CD4-positive, alpha-beta T cell treated with Interleukin-15 for 4 hours (primary cell): ENCODE measurements at places on chromosomes 7 and 10.

GRCh38 chr10:388661-389045 is 253.4 kb downstream of the ZMYND11 start:
- DNase-seq, result no peak

DNA sequence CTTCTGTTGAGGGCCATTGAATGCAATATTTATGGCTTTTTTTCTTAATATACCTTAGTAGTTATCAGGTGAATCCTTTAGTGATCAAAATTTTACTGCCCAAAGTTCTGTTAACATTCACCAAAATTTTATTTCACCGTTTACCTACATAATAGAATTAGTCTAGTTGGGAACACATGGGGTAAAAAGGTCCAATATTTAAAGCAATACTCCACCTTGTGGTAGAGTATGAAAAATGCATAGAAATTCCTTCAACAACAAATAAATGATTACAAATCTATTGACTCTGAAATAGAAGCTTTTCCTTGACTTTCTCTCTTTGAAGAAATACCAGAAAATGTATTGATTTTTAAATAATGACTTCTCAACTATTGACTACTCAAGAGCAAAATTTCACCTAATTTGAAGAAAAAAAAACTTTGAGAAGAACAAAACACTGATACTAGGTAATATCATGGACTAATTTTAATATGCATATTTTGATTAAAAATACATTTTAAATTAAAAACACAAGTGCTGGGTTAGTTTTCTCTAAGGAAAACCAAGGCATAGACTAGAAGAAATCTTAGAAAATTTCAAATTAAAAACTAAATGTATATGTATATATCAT is 43.3 kb downstream of the POLR1F start:
- peak; percentile 14 for DNase-seq

DNA sequence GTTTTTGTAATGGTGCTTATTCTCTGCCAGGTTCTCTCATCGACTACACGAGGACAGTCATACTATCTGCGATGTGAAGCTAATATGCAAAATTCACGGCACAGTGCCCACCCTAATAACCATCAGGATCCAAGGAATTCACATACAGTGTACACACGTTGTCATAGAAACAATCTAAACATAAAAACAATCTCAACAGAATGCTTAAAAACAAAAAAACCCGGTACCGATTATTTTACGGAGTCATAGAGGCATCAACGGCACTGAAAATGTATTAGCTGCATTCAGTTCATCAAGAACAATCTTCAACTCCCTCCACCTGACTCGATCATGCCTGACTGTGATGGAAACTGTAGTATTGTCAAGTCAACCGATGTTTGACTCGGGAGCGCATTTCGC is 628 bp downstream of the MRPS33 start:
- no peak for DNase-seq

GRCh38 chr7:76293407-76293901 is 9.0 kb upstream of the HSPB1 start:
- no peak for DNase-seq

- DNase-seq, result no peak
Observed at GRCh38 chr10:35885076-35885475, 243.0 kb upstream of the FZD8 start.

GRCh38 chr7:33750177-33750576 is 155.2 kb upstream of the BMPER start:
- DNase-seq, result no peak

GRCh38 chr10:4217653-4218052 is 432.6 kb upstream of the KLF6 start:
- no peak for DNase-seq

DNA sequence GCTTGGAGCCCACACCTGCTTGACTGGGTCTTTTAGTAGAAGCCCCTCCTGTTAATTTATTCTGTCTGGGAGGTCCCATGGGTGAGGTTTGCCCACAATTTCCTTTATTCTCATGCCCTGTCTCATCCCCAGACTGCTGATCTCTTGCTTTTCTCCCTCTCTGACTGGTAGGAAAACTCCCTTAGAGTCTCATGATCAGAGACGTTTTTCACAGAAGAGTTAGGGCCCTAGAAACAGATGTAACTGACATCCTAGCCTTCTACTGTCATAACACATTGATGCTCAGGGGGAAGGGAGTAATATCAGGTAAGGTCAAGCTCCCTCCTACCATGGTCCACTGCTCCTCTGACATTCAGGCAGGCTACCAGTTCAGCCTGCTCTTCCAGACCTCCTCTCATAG is 43.7 kb upstream of the WASL start:
- no peak for DNase-seq

DNA sequence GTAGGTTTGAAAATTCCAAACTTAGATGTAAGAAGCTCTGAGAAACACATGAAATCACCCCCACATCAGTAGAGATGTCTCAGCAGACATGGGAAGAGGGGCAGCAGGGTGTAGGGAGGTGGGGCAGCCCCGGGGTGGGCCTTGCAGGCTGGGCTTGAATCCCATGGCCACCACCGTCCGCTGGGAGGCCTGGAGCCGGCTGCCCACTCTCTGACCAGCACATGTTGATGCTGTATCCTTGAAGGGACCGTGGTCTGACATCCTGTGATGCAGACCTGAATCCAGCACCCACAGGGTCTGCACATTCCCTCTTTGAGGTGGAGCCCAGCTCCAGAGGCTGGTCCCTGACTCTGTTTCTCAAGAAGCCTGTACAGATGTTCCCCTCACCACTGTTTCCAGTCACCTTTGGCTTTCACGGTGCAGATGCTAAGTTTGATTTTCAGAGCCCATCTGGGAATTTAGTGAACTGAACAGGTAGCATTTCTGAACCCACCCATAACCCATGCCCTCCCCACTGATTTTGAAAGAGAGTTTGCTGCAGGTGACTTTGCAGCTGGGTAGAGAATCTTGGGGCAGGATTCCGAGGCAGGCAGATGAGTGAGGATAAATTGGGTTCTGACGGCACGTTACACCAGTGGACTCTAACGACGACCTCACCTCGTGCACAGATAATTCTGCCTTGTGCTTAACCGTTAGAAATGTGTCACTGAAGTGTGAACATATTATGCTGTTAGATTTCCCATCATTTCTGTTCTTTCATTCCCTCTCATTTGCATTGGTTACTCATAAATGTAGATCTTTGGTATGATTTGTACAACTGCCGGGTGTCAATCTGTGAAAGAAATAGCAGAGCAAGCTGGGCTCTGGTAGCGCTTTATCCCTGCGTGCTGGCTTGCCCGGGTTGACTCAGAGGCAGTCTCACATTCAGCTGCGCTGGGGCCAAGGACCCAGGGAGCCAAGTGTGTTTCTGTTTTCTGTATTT is 45.7 kb downstream of the IKZF1 start:
- DNase-seq, result peak; percentile 85

DNA sequence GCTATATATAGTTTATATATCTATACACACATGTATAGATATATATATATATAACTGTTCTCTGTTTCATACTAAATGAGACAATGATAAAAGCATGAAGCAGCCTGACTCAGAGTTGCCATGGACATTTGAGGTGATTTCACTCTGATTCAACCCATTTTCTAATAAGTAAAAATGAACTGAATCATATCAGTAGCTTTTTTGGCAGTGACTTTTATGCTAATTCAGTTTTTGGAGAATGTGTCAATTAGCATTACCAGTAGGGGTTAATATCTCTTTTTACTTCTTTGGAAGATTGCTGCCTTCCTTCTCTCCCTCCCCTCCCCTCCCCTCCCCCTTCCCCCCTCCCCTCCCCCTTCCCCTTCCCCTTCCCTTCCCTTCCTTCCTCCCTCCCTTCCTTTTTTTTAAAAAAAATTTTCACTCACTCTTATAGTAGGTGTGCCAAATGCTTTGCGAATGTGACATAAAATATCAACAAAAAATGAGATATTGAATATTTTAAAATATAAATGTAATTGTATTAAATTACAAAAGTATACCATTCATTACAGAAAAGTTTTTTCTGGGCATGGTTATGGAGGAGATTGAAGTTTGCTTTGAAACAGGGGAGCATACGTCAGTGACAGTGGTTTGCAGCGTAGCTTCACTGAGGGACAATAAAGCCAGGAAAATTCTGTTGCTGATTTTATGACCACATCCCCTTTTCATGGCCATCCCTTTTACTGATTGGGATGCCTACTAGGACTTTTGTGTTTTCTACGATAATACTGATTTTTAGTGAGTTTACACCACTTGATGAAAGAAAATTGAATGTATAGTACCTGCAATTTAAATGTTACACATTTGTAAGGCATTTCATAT is 64.0 kb upstream of the KLF6 start:
- DNase-seq, result no peak

DNA sequence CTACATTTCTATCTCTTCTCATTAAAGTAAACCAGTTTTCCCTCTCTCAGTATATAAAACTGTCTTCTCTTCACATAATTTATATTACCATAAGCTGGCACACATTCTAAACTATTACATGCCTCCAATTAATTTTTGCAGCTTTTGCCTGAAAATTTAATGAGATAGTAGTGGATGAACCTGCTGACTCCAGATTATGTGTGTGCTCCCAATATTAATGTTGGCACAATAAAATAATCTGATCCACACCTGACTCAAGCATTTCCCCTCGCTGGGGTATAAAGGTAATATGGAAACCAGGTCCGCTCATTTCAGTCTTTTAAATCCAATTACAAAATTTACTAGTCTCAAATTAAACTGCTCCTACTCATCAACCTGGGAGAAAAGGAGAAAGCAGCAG is 63.4 kb downstream of the CTBP2 start:
- DNase-seq, result no peak

GRCh38 chr10:112126172-112126571 is 57.4 kb downstream of the GPAM start:
- no peak for DNase-seq

DNA sequence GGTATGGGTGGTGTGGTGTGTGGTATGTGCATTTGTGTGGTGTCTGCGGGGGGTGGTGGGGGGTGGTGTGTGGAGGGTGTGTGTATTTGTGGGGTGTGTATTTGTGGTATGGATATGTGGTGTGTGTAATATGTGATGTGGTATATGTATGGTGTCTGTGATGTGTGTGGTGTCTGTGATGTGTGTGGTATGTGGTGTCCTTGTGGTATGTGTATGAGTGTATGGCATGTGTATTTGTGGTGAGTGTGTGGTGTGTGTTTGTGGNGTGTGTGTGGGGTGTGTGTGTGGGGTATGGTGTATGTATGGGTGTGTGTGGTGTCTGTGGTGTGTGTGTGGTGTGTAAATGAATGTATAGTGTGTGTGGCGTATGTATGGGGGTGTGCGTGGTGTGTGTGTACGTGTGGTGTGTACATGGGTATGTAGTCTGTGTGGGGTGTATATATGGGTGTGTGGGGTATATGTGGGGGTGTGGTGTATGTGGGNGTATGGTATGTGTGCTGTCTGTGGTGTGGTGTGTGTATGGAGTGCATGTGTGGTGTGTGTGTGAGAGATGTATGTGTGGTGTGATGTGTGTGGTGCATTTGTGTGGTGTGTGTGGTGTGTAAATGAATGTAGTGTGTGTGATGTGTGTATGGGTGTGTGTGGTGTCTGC is 27.1 kb upstream of the CHST15 start:
- DNase-seq, result no peak

DNA sequence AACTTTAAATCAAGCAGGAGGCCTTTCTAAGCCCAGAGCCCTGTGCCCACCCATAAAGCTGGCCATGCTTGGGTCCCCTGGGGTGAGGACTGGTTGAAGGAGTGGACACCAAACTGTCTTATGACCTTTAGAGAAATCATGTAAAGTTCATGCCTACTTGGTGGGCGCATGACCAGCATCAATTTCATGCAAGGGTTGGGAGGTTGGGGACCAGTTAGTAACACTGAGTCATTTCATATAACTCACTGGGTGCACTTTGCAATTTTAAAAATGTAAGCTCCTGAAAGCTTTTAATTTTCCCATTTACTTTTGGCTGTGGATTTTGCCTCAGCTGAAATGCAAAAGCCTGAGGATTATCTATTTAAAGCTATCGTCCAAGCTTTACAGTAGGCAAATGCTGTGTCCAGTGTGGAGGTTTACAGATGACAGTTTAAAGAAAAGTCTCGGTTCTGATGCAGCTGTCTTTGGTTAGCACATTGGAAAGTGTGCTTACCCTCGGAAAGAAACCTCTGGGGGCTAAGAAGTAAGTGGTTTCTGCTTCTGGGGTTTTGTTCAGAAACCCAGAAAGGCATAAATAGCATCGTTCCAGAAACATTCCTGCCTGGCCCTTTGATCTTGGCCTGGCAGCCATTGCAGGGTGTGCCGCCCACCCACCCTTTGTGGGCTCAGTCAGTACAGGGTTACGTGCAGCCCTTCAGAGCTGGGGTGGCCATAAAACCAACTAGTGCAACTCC is 48.8 kb upstream of the CHST15 start:
- DNase-seq, result no peak

- DNase-seq, result peak; percentile 34
Observed at GRCh38 chr7:139777133-139777891, 486 bp downstream of the HIPK2 start.

DNA sequence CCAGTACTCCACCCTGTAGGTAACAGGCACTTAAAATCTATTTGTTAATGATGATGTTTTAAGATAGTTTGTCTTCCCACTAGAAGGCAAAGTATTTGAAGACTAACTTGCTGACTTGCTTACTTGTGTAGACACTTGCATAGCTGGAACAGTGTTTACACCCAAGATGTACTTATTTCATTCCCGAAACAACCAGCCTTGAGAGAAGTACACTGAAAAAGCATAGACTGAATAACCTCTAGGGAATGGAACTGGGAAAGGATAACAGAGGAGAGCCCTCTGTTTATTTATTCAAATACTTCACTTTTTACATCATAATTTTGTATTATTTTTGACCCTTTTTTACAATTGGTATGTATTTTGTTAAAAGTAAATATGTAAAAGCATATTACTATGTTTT is 33.1 kb upstream of the TMEM26 start:
- DNase-seq, result no peak

- no peak for DNase-seq
Observed at GRCh38 chr7:12827920-12828319, 140.5 kb downstream of the ARL4A start.

- no peak for DNase-seq
Observed at GRCh38 chr10:79310200-79310865, 36.9 kb upstream of the PPIF start.

GRCh38 chr7:99061001-99061776 is 82.7 kb downstream of the SMURF1 start:
- DNase-seq, result no peak

DNA sequence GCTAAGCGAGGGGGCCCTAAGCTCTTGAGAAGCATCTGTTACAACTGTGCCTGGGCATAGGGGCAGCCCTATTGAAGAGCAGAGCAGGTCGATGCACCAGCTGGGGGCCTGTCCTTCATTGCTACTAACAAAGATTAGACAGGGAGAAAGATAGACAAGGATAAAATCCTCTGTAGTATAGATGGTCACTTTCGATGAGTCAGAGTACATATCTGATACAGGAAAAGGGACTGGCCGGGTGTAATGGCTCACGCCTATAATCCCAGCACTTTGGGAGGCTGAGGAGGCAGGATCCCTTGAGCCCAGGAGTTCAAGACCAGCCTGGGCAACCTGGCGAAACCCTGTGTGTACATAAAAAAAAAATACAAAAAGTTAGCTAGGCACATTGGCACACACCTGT is 13.6 kb downstream of the OPTN start:
- DNase-seq, result no peak

GRCh38 chr7:123208793-123209192 is 9.0 kb upstream of the SLC13A1 start:
- no peak for DNase-seq

GRCh38 chr7:31020652-31021051 is 31.5 kb upstream of the ADCYAP1R1 start:
- DNase-seq, result no peak

- DNase-seq, result peak; percentile 1
Observed at GRCh38 chr10:121516093-121516865, 82.0 kb downstream of the FGFR2 start.
